Activated CD4-positive, CD25-positive, alpha-beta regulatory T cell treated with anti-CD3 and anti-CD28 coated beads, Interleukin-2, amount 50 U/mL, for 24 hours (primary cell): ENCODE measurements at places on chromosomes 1 and 21.

DNA sequence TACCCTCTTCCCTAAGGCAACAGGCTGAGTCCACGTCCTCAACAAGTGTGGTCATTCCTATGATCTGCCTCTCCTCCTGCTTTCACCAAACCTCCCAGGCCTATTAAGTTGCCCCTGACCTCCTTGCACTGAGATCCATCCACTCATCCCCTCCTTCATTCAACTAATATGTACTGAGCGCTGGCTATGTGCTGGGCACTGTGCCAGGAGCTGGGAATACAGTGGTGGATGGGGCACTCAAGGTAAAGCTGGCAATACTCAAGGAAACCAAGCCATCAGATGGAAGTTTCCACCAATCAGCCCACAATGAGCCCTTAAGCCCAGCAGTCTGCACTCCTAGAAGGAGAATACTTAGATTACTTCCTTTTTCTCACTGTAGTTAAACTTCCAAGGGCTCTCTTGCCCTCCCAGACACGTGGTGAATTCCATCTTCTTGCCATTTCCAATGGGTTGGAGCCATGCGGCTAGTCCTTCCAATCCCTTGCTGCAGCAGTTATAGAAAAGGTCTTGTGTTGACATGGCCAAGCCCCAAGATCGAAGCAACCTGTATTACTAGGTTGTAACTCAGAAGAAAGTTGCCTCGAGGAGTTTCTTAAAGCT, 279.9 kb upstream of the RUNX1 start:
- no peak for ATAC-seq

DNA sequence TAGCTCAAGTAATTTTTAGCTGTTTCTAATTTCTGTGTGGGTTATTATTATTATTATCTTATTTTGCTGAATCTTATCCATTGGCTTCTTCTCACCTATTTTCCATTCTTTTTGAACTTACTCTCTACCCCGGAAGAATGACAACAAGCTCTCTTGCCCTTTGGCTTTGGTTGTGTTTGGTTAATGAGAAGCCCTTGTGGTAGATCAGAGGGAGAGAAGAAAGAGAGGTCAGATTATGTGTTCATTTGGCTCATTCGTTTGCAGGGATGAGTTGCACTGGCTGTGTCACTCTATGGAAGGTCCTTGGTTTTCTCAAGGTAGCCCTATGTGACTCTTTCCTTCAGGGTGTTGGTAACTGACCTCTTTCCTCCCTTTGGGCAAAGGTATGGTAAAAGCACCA, 391.9 kb downstream of the LMO4 start:
- ATAC-seq, result no peak

GRCh38 chr1:167095368-167095767, 1.5 kb downstream of the STYXL2 start:
- ATAC-seq, result no peak

DNA sequence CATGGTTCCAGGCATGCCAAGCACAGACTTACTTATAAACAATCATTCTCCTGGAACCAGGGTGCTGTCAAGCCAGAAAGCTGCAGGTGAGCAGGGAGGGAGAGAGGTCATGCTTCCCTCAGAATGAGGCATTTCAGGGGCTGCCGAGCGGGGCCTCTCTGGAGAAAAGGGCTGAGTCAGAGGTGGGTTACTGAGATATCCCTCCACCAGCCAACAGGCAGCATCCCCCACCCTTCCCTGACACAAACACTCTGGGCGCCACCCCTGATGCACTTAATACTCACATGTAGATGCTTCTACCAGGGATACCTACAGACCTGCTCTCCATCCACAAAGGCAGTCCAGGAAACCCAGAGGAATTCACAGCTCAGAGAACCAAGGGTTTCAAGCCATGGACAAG, 13.1 kb downstream of the STK40 start:
- no peak for ATAC-seq

DNA sequence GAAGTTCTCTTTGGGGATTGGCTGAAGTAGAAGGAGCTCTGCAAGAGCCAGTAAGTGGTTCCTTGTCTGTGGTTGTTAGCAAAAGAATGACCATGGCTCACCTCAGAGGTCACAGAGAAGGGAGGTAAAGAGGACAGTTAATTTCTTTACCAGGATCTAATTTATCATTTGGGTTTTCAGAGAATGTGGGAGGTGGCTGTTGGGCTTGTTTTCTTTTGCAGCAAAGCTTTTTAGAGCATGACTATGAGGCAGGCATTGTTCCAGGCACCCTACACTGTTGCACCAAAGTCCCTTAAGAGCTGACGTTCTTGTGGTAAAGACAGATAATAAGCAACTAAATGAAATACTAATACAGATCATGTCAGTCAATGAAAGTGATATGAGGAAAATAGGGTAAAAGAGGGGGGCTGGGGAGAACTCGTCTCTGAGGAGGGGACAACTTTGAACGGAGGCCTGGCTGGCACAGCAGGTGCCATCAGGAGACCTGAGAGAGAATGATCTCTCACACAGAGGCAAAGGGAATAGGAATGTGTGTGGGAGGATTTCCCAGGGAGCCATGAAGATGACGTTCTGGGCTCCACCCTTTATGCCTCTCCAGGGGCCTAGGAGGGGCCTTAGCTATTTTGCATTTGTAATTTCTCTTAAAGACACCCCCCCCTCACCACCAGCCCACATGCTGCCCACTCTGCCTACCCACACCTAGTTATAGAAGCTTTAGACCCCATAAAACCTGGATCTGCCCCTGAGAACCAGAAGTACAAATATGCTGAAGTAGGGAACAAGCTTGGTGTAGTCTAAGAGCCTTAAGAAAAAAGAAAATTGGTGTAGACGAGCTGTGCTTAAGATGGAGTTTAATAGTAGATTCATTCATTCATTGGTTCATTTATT, 177.5 kb downstream of the ROR1 start:
- no peak for ATAC-seq

GRCh38 chr1:71018791-71019190, 28.8 kb downstream of the PTGER3 start:
- no peak for ATAC-seq

- no peak for ATAC-seq
Measured at GRCh38 chr1:172344444-172344843, 76.0 kb upstream of the C1orf105 start.

- no peak for ATAC-seq
Measured at GRCh38 chr1:181646710-181647109, 163.4 kb downstream of the CACNA1E start.

- ATAC-seq, result no peak
Measured at GRCh38 chr1:227774051-227774731, 39.0 kb downstream of the SNAP47 start.

- ATAC-seq, result no peak
Measured at GRCh38 chr1:85607126-85607920, 26.8 kb downstream of the CCN1 start.

- ATAC-seq, result no peak
Measured at GRCh38 chr1:198132060-198132781, 24.6 kb upstream of the NEK7 start.

- no peak for ATAC-seq
Measured at GRCh38 chr1:239388159-239388485, 1.8 kb downstream of the CHRM3 start.

- no peak for ATAC-seq
Measured at GRCh38 chr1:236615399-236616148, 11.3 kb upstream of the HEATR1 start.

GRCh38 chr1:115114308-115114707, 25.0 kb upstream of the TSPAN2 start:
- no peak for ATAC-seq

DNA sequence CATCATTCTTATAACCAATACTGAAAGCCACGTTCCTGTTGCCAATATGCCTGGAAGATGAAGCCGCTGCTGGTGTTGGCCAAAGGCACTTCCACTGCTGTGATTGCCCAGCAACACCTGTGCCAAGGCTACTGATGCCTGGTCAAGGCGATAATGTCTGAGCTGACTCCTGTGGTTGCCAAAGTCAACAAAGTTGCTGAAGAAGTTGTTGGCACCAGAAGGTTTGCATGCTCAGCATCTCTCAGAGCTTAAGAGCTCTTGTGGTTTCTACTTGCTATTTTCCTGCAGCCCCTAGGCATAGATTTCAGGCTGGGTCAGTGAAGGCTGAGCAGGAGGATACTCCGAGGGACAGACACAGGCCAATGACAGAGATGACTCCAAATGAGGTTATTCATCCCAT, 63.4 kb upstream of the RAB3GAP2 start:
- ATAC-seq, result no peak

DNA sequence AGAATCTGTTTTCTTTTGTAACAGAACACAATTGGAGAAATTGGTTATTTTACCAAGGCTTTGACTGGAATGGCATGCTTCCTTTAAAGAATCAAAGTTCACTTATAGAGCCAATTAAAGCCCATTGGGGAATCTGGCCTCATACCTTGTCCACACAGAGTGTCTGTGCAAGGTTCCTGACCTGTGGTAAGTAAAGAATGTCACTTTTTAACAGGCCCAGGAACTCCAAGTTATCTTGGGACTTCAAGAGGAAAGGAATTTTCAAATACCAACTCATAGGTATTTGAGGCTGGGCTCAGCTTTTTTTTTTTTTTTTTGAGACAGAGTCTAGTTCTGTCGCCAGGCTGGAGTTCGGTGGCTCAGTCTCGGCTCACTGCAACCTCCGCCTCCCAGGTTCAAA, 2.3 kb upstream of the CATSPERE start:
- ATAC-seq, result no peak

DNA sequence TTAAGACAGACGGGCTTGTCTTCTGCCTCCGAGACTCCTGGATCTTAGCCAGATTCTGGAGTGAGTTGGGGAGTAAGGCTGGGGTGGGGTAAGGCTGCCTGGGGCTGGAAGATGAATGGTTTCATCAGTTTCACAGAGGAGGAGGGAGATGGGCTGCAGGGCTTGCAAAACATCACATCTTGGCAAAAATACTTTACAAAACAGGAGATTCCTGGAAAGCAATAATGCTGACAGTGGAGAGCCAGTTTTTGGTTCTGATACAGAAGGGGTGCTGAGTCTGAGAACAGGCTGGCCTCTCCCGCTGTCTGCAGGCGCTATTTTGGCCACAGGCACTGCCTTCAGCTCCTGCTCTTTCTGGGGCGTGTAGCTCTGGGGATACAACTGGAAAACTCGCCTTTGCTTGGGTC, 83.4 kb upstream of the KCNE2 start:
- no peak for ATAC-seq

DNA sequence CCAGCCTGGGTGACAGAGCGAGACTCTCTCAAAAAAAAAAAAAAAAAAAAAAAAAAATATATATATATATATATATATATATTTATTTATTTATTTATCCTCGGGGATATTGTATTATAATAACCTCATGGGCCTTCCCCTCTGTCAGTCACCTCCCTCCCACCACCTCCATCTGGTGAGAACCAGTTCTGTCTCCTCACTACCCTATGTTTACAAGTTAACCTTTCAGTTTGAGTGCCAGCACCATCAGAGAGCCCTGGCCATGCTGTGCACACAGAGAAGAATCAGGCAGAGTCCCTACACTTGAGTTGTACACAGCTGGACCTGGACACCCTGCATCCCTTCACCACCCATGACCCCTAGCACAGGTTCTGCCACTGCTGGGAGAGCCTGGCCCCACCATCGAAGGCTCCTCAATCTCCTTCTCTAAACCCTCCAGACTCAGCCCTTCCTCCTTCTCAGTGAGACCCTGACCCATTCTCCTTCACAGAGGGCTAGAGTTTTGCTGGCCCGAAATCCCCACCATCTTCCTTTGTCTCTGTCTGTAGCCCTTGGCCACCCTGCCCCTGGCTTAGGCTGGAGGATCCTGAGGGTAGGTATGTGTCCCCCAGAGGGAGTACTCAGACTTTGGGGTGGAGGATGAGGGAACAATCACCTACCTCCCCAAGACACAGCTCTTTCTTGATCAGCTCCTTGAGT, 1.2 kb downstream of the S100A5 start:
- ATAC-seq, result no peak

- ATAC-seq, result no peak
Measured at GRCh38 chr1:214762902-214763301, 159.9 kb downstream of the CENPF start.

DNA sequence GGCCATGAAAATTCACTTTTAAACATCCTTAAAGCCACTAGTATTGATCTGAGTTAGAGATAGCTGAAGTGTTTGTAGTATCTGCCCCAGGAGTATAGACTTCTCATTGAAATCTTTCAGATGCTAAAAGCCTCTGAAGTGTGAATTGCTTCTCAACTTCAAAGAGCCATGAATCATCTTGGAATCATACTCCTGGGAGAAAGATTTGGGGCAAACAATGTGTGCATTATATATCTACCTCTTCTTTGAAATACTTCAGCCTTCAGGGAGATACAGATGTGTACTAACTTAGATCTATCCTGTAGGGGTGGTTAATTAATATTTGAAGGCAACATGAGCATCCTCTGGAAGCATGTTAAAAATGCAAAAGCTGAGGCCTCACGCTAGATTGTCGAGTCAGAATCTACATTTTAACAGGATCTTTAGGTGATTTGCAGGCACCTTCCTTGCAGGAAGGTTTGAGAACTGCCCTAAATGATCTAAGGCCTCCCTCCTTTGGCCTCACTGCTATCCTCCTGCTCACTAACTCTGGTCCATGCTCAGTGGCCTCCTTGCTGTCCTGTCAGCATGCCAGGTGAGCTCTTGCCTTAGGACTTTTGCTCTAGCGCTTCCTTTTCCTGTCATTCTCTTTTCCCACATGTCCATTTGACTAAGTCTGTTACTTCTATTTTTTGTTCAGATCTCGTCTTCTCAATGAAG, 6.0 kb upstream of the SCYL3 start:
- no peak for ATAC-seq

GRCh38 chr1:172179918-172180317, 240.6 kb upstream of the C1orf105 start:
- ATAC-seq, result no peak

DNA sequence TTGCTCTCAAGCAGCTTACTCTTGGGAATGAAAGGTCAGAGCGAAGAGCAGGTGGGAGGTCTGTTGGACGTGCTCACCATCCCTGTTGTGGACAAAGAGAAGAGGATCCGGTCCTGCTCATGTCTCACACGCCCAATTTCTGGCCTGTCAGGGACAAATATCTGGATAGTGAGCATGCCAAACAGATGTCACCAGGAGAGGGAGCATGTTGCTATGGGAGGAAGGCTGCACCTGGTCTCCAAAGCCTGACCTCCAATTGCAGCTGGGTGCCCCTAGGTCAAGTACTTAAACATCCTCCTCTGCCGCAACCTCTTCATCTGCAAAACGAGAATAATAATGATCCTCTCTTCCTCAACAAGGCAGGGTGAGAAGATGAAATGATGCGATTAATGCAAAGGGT, 53.4 kb downstream of the DMRTA2 start:
- no peak for ATAC-seq
